ENCODE measurements at places on chromosomes 2 and 18.
A peak's percentile ranks its signal among the peaks of the same experiment; 100 is the strongest.

GRCh38 chr18:10860928-10861327 is 288.4 kb downstream of the PIEZO2 start:
- no peak for DNase-seq

DNA sequence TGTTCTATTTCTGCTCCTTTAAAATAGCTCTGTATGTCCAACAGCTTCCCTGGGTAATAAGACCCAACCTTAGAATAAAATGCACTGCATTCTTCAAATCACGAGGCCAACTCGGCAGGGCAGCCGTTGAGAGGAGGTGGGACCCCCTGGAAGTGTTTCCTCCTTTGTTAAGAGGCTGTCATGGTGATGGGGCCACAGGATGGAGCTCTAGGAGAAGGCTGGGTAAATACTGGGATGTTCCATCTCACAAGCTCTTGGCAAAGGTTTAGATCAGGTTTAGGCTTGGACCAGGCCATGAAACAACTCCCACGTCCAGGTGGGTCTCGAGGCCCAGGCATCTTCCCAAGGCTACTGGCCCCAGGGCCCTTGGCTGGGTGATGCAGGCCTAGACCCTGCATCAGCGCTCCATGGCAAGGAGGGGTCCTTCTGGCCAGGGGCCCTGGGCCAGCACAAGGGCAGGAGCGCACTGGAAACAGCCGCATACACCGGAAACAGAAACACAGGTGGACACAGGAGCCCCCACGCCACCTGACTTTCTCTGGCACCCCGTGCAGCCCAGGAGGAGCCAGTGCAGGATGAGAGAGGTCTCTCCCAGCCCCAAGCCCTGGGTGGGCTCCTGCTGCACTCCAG is 38.8 kb upstream of the OTOS start:
- DNase-seq, result no peak

- no peak for DNase-seq
These were observed 21.3 kb downstream of the MAPRE3 start for GRCh38 chr2:26991717-26992116.

- no peak for DNase-seq
These were observed 143.8 kb downstream of the HAUS1 start for GRCh38 chr18:46247942-46248341.

DNA sequence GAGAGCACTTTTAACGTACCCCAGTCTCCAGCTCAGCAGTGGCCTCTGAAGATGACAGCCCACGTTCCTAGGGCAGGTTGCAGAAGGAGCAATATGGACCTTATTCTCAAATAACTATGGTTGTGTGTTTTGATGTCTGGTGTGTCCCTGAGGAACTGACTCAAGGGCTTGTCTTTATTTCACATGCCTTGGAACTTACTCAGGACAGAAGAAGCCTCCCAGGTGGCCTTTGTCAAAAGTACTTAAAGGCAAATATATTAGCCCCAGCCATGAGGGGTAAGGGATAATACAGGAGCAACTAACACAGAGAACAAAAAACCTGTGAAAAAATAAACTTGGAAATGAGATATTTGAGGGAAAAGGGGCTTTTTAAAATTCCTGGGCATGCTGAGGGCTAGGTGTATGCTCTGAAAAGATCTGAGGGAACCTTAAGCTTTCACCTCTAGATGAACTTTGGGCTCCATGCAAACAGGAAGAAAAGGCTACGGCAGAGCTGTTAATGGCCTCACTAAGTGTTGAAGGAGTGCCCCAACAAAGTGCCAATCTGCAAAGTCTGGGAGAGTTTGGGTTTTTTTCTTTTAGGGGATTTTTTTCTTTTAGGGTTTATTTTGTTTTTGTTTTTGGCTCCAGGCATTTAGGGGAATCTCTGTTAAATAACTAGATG is 40.3 kb downstream of the SRBD1 start:
- DNase-seq, result no peak

DNA sequence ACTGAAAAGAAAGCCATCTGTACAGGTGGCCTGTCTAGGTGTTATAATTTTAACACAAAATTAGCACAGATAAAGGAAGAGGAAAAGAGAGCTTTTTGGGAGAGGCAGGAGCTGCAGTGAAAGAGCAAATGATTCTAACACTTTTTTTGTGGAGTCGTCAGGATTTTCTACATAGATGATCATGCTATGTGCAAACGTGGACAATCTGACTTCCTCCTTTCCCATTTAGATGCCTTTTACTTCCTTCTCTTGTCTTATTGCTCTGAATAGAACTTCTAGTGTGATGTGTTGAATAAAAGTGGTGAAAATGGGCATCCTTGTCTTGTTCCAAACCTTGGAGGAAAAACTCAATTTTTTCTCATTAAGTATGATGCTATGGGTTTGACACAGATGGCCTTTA is 334.5 kb downstream of the NBAS start:
- DNase-seq, result no peak

DNA sequence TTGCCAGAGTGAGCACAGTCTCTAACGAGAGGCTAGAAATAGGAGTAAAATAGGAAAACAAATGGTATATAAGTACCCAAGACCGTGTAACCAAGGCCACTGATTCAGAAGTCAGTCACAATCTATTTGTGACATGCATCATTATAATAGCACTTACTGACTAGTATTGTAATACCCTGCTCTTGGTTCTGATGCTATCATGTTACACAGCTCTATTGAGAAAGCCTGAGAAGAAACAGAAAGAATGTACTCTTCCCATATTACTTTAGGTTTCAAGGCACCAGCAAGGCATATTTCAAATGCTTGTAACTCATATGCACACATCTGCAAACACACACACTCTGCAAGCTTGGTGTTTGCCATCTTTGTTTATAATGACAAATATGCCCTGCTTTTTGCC is 746.4 kb downstream of the SLC4A3 start:
- DNase-seq, result no peak

- no peak for DNase-seq
These were observed 327.9 kb downstream of the AKAIN1 start for GRCh38 chr18:4869155-4869554.

DNA sequence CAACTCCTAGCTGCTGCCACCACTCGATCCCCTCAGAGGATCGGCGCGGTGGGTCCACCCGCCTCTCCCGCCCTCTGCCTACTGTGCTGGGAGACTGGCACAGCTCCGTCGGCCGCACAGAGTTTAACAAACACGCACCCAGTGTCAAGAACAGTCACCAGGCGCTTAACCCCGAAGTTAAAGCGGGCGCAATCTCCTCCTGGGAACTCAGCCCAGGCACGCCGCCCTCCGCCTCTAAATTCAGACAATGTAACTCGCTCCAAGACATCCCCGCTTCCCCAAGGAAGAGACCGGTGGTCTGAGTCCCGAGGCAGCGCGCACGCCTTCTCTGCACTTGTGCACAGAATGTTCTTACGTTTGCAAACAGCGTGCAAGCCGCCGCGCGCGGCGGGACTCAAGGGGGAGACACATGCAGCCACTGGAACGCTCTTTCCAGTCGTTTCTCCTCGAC is 533 bp downstream of the CXCR4 start:
- peak; percentile 84 for DNase-seq
